ENCODE measurements at places on chromosomes 7 and 10. TPM values are rescaled to one million over a fixed set of nuclear protein-coding genes. Genes with fewer than 3 reads are reported as not detected.
A peak's percentile ranks its signal among the peaks of the same experiment; 100 is the strongest.

GRCh38 chr10:4541292-4541691, 284.7 kb upstream of the AKR1E2 start:
- no peak for DNase-seq

- no peak for DNase-seq
Measured at GRCh38 chr7:20795881-20796280, 9.2 kb upstream of the SP8 start.

- no peak for DNase-seq
Measured at GRCh38 chr7:131026297-131027000, 292.4 kb upstream of the KLF14 start.

DNA sequence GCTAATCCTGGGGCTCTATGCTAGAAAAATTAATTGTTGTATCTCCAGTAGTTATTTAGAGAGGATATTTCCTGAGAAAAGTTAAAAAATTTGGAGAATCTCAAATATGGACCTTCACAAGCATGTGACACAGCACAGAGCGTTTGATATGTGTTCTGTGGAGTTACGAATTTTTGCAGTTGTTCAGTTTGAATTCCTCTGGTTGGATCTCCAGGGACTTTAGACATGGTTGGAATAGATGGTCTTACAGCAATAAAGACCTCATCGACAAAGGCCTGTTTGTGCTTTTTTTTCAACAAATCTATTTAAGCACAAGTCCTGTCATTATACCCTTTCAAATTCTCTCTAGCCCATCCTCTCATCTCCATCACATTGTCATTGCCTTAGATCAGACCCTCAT, 138.0 kb downstream of the TES start:
- DNase-seq: no peak

DNA sequence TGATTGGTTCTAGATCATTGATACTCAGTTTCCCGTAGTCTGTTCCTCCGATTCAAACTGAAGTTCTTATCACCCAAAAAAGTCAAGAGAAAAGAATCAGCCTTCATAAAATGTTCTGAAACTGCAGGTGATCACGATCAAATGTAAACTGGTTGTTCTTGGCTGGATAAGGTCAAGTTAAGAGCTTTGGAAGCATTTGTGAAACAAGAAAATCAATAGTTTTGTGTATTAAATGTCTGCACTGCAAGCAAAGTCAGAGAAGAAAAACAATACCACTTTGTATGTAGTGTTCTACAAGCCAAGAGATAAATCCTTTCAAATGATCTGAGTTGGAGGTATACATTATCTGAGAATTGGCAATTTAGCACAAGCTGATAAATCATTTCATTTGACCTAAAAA, 710.3 kb downstream of the SORCS1 start:
- DNase-seq: no peak

- DNase-seq: no peak
Measured at GRCh38 chr10:5168897-5169420, 16.0 kb downstream of the AKR1C8 start.

DNA sequence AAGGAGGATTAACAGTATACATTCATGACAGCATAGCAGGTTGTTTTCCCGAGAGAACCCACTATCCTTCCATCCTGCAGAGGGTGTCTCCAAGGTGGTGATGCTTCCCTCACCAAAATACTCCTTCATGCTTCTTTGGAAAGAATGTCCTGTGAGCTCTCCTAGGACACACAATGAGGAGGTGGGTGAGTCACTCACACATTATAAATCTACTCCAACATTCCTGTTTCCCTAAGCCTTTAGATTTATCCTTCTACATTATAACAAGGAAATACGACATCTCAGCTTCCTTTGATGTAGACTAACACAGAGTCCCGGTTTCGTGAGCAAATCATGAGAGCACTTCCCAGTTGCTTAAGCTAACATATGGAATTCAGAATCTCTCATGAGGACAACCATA, 689.7 kb upstream of the CELF2 start:
- no peak for DNase-seq

DNA sequence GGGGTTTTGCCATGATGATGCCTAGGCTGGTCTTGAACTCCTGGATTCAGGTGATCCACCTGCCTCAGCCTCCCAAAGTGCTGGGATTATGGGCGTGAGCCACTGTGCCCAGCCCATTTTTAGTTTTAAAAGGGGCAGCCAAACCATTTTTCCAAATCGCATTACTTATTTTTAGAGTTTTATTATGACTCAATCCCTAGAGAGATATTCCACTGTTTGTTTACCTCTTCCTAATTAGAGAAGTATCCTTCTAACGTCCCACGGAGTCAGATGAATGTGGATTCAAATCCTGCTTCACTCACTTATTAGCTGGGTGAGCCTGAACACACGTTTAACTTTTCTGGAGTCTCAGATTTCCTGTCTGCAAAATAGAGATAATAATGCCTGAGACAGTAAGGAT, 15.2 kb downstream of the WNT8B start:
- no peak for DNase-seq

DNA sequence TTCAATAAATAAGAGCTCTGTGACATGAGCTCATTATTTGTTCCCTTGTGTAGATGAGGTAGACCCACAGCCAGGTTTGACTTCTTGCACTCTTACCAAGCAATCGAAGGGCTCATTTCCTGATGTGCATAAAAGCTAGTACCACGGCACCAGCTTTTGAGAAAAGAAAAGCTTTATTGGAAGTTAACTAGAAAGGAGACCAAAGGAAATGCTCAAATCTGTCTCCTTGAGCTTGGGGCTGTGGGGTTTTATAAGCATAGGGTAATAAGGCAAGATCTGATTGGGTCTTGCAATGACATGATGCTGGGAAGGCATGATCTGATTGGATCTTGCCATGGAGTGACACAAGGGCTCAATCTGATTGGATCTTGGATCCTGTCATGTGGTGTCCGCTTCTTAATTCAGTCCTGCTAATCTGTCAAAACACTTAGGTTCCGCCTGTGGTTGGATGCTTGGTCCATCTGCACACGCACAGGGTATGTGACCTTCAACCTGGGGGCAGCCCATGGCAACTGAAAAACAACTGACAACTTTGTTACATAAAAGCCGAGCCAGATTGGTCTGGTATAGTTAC, 47.8 kb upstream of the FRMD4A start:
- DNase-seq: no peak

- DNase-seq: no peak
Measured at GRCh38 chr10:50794490-50794889, 54.8 kb downstream of the ASAH2B start.

DNA sequence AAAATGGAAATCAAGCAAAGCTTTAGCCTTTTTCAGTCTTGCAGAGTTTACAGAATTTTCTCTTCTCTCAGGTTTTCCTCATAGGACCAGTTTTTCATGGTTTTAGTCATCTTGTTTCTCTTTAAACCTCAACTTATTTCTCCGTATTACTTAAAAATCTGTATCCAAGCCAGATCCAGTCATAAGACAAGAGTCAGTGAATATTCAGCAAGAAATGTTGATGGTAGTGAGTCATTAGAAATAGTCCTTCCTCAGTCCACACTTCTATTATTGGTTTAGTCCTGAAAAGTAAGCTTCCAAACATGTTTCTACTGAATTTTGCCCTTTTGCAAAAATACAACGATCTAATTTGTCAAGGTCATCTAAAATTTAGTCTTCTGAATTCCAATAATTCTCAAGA, 107.0 kb downstream of the VIM start:
- no peak for DNase-seq

DNA sequence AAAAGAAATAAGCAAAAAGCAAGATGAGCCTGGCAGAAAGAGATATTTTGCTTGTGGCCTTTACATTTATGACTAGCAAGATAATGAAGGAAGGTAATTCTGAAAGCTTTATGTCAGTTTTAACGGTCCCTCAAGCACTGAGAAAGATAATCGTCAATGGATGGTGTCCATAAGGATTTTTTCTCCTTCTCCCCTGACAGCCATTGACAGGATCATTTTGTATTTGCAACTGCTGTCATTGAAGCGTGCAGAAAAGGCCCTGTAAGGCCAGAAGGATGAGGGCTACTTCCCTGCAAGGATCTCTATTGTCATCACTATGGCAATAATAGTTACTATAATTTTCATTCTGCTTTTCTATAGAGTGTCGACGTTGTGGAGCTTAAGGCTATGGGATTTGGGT, 994 bp upstream of the LRGUK start:
- DNase-seq: no peak

GRCh38 chr10:83706120-83706519, 433.2 kb upstream of the GHITM start:
- DNase-seq: no peak

- DNase-seq: peak; percentile 62
Measured at GRCh38 chr10:132648072-132648850, 110.7 kb downstream of the INPP5A start.

- no peak for DNase-seq
Measured at GRCh38 chr10:35470248-35470924, 134.1 kb downstream of the CCNY start.

- DNase-seq: no peak
Measured at GRCh38 chr10:21047511-21047910, 150.4 kb upstream of the NEBL start.

DNA sequence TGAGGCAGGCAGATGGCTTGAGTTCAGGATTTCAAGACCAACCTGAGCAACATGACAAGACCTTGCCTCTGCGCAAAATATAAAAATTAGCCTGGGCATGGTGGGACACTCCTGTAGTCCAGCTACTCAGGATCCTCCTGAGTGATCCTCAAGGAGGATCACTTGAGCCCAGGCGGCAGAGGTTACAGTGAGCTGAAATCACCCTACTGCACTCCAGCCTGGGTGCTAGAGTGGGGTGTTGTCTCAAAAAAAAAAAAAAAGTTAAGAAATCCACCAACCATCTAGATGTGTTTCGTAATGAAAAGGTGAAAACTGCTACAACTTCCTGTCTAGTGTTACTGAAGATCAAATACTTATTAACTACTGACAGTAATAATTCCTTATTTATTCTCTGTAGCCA, 8.1 kb downstream of the GLCCI1 start:
- no peak for DNase-seq

GRCh38 chr10:62594093-62594520, 210.4 kb upstream of the ADO start:
- DNase-seq: no peak

DNA sequence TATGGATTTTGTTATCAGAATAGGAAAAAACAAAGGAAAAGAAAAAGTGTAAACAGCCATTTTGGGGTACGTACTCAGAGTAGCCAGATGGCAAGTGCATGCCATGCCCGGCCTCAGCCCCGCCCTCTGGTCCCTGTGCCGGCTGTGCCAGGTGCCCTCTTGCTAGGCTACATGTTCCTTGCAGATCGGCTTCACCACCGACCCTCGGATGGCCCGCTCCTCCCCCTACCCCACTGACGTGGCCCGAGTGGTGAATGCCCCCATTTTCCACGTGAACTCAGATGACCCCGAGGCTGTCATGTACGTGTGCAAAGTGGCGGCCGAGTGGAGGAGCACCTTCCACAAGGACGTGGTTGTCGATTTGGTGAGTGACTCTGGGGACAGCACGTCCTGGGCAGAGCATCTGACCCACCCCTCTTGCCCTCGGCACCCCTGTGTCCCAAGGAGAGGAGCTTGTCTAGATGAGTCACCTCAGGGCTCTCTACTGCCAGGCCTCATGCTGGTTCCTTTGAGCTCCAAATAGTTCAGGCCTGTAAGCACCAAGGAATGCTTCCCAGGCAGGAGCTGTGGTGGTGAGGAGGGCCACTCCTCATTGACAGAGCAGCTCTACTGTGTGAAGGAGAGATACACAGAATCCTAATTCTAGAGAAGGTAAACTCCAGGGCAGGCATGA, 54.9 kb upstream of the ZMIZ2 start:
- peak; percentile 47 for DNase-seq

DNA sequence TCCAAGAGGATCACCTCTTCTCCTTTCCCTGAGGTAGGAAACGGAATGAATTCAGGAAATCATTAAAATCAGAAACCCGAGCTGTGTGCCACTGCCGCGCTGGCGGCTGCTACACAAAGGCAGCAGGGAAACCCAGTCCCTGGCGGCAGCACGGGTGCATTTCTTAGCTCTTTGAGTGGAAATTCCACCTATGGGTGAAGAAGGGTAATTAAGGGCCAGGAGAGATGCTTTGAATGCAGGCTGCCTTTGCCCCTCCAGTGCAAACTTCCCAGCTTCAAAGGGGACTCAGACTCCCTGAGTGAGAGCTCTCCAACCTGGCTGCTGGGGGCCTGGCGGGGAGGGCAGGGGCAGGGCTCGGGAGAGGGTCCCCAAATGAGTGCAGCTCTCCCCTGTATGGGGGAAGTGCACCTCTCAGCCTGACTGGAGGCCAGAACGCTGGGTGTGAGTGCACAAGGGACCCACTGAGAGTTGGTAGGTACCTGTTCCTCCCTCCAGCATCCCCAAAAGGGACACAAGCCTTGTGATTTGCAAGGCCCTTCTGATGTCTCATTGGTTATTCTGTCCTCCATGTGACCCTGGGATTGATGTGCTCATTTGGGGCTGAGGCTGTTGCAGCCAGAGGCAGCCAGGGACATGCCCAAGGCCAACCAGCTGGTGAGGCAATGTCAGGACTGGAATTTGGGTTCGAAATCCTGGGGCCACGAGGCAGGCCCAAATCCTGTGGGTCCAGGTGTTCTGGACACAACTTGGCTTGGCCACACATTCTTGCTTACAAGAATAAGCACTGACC, 16.3 kb upstream of the ZMIZ1 start:
- DNase-seq: peak; percentile 49

DNA sequence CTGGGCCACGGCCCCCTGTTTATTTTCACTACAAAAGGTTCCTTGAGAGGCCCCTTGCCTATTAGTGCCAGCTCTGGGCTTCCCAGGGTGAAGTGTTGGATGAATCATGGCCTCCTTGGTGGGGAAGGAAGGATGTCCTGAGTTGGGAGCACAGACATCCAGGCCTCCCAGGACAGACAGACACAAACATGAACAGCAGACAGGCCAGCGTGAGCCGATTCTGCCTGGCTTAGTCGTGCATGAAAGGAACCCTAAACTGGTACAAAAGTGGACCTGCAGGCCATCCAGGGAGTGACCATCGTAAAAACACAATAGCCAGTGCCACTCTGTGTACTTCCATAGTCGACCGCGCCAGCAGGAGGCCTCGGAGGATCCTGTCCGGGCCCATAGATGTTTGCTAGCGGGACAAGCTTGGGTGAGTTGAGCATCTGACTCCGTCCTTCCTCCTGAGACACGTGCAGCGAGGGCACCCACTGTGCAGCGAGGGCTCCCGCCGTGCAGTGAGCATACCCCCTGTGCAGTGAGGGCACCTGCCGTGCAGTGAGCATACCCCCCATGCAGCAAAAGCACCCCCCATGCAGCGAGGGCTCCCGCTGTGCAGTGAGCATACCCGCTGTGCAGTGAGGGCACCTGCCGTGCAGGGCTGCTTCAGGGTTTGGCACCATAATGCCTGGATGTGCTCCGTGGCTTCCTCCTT, 51.3 kb upstream of the PRKAR1B start:
- DNase-seq: no peak

CDK14 gene
- 19.3 TPM for total RNA-seq

NCF1 gene
- total RNA-seq: 4.1 TPM

PRR15 gene
- total RNA-seq: 0.27 TPM

PLA2G12B gene
- not detected for total RNA-seq

CFAP46 gene
- total RNA-seq: 0.41 TPM

RNF148 gene
- total RNA-seq: 1.2 TPM

ANKRD30A gene
- not detected for total RNA-seq

ZNF212 gene
- 13.6 TPM for total RNA-seq

MLXIPL gene
- total RNA-seq: 15.0 TPM

FAM25A gene
- total RNA-seq: not detected

METTL27 gene
- total RNA-seq: 0.99 TPM

SEMA3A gene
- total RNA-seq: 83.8 TPM
